ENCODE measurements at places on chromosomes 4 and X.
A peak's percentile ranks its signal among the peaks of the same experiment; 100 is the strongest.

DNA sequence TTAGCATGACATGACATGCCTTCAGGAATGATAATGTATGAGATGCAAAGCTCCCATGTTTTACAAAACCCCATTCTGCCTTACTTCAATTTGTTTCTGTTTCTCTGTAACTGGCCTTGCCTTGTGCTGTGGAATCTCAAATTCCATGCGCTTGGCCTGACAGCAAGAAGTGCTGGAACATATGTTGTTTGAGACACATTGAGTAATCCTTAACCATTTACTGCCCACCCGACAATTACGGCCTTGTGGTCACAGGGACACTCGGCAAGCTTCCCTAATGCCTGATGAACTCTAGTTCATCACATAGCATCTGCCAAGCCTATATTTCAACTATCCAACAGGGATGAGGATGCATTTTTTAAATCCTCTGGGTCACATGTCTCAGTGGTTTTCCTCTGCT, 226.4 kb upstream of the CASK start:
- peak; percentile 2 for DNase-seq

GRCh38 chrX:111581086-111581485, 69.6 kb downstream of the SERTM2 start:
- DNase-seq: no peak

DNA sequence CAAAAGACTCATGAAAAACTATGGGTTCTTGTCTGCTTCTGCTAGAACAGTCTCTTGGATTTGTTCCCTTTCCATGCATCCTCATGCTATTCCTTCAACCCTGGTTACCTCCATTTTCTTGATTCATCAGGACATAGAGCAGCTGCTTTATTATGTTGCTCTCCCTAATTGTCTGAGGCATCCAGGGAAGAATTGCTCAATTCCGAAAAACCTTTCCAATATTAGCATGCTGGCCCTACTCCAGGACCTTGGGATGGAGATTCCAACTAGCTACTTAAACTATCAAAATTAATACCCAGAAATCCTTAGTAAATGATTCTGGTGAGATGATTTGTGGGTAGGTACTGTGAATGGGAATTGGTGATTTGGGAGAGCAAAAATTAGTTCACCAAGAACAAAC, 56.6 kb upstream of the FAM47B start:
- DNase-seq: no peak

DNA sequence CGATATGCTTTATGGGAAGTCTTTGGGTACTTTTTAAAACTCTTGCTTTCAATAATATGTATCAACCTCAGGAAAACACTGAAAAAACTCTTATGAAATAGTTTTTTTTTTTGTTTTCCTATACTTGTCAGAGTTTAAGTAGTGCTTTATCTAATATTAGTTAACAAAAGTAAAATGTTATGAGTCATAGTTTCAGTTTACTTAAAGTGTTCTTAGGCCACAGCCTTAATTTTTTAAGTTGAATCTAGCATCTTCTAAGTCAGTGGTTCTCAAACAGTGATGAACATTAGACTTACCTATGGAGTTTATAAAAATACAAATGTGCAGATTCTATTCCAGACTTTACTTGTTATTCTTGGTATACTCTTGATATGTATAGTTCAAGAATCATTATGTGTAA, 26.3 kb upstream of the ADGRL3 start:
- DNase-seq: peak; percentile 3

DNA sequence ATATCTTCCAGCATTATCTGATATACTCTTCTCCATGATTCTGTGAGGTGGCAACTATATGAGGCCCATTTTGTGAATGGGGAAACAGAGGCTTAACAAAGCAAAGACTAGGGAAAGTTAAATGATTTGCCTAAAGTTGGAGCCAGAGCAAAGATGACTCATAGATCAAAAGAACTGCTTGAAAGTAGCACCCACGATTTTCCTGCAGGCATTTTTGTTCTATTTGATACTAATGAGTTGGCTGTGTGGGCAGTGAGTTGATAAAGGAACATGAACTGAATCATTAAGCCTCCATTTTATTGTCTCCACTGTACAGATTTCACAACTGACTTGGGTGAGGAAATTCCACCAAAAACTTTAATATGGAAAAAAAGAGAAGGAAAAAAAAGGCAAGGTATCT, 138.9 kb upstream of the IGFBP7 start:
- no peak for DNase-seq

DNA sequence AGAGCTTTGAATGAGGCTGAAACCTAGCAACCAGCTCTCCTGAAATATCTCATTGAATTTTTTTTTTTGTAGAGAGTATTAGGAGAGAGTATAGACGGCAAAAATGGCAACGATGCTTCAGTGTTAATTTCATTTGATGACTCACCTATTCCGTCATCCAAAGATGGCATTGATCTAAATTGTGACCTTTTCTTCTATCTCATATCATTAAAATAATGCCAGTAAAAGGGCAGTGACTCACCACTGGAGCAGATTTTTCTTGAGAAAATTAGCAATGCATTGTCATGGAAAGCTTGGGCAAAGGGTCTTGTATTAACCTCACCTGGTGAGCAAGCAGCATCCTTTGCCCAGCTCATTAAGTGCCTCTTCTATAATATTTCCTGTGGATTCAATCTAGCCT, 19.6 kb downstream of the VMA21 start:
- no peak for DNase-seq

- no peak for DNase-seq
Observed at GRCh38 chr4:58766763-58767162, 1656.6 kb upstream of the IGFBP7 start.

GRCh38 chr4:40183615-40184411, 13.0 kb upstream of the RHOH start:
- DNase-seq: no peak

GRCh38 chrX:108516184-108516583, 76.5 kb downstream of the COL4A5 start:
- peak; percentile 38 for DNase-seq

- DNase-seq: no peak
Observed at GRCh38 chr4:8333726-8334460, 64.3 kb downstream of the HTRA3 start.

DNA sequence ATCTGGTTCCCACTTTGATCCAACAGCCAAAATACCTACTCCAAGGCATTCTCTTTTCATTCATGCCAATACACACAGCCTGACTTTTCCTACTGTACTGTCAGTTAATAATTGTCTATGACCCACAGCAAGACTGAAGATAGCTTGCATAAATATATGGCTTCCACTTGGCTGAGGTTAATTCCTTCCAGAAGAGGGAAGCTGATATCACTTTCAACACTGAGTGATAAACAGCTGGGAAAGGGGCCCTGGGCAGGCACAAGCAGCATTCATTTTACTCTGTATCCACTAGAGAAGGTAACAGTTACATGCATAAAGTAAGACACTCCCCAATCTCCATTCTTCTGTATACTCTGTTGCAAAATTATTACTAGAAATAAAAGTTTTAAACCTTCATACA, 200.2 kb upstream of the UGT8 start:
- no peak for DNase-seq

DNA sequence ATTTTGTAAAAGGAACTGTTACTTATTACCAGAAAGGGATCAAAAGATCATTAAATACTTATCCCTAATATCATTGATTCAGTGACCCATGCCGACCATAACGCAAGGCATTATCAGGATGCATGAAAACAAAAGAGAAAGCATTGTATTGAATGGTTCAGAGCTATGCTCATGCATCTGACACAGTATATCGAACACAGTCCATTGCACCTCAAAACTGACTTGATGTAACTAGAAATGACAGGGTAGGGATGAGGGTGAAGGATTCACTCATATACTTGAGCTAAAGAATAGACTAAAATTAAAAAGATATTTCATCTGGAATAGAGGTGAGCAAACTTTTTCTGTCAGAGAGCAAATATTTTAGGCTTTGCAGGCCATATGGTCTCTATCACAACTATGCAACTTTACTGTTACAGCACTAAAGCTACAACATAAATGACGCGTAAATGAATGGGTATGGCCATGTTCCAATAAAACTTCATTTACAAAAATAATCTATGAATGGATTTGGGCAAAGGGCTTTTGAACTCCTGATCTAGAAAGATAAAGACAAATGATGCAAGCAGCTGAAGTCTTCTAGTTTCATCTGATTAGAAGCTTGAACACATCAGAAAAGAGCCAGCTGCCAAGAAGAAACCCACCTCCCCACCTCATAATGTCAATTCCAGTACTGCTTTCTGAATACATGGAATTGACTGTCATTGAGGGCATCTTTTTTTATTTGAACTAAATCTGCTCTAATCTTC, 12.9 kb upstream of the SPP1 start:
- no peak for DNase-seq

DNA sequence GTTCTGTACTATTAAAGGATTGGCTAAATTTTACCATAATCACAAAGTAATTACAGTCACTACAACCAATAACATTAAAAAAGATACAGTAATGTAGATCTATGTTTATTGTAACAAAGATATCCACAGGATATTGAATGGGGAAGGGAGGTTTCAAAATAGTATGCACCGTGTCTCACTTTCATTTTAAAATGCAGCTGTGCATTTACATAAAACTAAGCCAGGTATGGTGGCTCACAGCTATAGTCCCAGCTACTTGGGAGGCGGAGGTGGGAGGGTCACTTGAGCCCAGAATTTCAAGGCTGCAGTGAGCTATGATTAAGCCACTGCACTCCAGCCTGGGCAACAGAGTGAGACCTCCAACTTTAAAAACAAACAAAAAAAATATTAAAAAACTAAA, 8.5 kb downstream of the SRP72 start:
- no peak for DNase-seq

DNA sequence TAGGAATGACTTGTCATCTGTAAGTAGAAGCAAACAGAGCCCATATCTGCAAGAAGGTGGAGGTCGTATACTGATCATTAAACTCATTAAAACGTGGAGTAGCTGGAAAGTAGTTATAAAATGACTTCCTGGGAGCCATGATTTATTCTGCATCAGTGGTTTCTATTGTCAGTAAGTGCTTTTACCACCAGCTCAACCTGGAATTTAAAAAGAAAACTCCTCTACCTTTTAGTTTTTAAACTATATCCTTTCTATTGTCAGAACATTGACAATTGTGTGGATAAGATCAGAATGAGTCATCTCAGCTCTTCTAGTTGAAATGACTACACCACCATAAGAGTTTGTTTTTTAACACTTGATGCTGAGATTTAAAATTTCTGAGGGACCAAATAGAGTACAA, 651.2 kb upstream of the GALNT7 start:
- DNase-seq: no peak

- DNase-seq: no peak
Observed at GRCh38 chrX:30887721-30888120, 1.3 kb downstream of the TAB3 start.

GRCh38 chr4:53917729-53918128, 146.7 kb downstream of the CHIC2 start:
- no peak for DNase-seq

DNA sequence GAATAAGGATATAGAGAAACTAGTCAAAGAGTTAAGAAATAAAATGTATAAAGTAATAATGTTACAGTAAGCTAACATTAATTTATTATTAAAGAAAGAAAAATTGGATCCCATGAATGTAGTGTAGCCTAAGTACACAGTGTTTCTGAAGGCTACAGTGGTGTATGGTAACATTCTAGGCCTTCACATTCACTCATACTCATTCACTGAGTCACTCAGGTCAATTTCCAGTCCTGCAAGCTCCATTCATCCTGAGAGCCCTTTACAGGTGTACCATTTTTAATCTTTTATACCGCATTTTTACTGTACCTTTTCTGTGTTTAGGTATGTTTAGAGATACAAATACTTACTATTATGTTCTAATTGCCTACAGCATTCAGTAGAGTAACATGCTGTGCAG, 120.6 kb upstream of the AGA start:
- DNase-seq: no peak

DNA sequence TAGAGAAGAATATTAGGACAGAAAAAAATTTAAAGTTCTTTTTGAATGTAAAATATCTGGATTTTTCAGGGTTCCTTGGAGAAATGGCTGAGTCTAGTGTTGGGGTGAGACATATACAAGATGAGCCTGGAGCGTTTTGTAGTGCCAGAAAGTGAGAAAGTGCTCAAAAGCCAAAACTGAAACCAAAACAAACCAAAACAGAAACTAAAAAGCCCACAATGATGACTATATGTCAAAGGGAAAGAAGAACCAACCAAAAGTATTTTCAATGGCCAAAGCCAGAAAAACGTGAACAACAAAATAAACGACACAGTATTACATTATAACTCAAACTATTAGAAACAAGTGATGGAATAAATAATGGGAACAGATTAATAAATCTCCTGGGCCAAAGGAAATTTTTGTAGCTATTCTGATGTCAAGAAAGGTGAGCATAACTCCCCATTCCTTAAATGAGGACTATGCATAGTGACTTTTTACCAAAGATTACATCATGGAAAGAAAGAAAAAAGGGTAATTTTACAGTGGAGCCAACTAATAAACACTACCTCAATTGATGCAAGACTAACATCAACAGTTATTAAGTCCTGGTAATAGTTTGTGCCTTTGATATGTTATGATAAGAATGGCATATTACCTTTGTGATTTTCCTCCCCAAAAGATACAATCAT, 1137.6 kb downstream of the C4orf33 start:
- peak; percentile 7 for DNase-seq

- DNase-seq: no peak
Observed at GRCh38 chr4:78496021-78496643, 55.4 kb upstream of the ANXA3 start.

GRCh38 chr4:8303081-8303480, 33.5 kb downstream of the HTRA3 start:
- no peak for DNase-seq

DNA sequence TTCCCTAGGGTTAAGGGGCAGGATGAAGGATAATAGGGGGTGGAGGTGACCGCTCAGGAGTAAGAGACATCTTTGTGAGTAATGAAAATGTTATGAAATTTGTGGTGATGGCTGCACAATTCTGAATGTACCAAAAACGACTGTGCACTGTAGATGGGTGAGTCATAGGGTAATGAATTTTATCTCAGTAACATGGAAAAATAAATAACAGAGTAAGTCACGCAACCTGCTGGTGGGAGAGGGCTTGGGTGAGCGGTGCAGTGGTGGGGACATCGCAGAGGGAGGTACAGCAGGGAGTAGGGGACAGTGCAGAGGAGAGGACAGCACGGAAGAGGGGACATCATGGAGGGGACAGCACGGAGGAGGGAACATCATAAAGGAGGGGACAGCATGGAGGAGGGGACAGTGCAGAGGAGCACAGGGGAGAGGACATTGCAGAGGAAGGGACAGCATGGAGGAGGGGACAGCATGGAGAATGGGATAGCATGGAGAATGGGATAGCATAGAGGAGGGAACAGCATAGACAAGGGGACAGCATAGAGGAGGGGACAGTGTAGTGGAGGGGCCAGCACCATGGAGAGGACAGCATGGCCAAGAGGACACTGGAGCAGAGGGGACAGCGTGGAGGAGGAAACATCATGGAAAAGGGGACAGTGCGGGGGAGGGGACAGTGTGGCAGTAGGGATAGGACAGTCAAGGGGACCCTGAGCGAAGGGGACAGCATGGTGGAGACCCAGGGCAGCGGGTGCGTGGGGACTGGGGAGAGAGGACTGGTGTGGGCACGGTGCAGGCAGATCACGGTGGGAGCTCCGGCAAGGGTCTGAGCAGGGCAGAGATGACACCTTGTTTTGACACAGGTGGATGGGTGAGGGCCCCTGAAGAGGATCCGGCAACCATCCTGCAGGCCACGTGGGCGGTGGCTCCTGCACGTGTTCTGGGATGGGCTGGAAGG, 68.5 kb upstream of the MXD4 start:
- peak; percentile 89 for DNase-seq
